Effector memory CD8-positive, alpha-beta T cell (primary cell): ENCODE measurements at places on chromosomes 4 and X.
A peak's percentile ranks its signal among the peaks of the same experiment; 100 is the strongest.

- H3K36me3 ChIP-seq: no peaks in the 10 kb centered on the region
- DNase-seq: no peak
- H3K4me1 ChIP-seq: peaks cover 36% of the 10 kb centered on the region
- H3K4me3 ChIP-seq: no peak overlapping the region
- no peaks in the 10 kb centered on the region for H3K27me3 ChIP-seq
Observed at GRCh38 chrX:13009844-13010243, 34.6 kb downstream of the FAM9C start.

DNA sequence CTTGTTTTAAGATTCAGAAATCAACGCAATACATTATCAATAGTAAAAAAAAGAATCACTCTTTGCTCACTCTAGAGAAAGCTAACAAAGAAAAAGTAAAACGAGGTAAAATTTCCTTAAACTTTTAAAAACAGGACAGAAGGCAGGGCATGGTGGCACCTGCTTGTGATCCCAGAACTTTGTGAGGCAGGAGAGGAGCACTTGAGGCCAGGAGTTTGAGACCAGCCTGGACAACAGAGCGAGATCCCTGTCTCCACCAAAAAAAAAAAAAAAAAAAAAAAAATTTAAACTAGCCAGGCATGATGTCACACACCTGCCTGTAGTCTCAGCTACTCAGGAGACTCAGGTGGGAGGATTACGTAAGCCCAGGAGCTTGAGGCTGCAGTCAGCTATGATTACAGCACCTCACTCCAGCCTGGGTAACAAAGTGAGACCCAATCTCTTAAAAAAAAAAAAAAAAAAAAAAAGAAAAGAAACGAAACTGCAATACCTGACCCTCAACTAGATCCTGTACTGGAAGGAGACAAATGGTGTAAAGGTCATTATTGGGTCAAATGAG lies 3.5 kb downstream of the CCNI start:
- H3K4me3 ChIP-seq: no peak overlapping the region
- DNase-seq: peak; percentile 21
- peaks cover 30% of the 10 kb centered on the region for H3K4me1 ChIP-seq
- peak overlapping the region; percentile 88 for H3K27ac ChIP-seq
- peaks cover 21% of the 10 kb centered on the region for H3K36me3 ChIP-seq

DNA sequence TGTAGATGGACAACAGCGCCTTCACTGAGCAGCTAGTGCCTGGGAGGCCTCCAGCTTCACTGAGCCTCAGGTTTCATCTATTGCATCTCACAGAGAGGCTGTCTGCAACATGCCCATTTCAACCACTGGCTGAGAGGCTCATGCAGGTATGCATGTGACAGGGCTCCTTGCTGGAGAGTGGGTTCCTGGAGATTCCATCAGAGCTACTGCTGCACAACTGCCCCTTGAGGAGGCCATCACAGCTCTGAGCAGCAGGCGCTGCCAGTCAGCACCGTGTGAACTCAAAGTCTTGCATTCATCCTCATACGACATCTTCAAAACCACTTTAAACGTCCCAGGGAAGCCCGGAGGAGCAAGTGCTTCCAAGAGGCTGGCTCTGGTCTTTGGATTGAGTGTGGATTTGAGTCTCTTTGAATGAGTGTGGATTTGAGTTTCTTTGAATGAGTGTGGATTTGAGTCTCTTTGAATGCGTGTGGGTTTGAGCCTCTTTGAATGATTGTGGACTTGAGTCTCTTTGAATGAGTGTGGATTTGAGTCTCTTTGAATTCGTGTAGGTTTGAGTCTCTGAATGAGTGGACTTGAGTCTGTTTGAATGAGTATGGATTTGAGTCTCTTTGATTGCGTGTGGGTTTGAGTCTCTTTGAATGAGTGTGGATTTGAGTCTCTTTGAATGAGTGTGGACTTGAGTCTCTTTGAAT lies 8.7 kb downstream of the P2RY8 start:
- no peak for DNase-seq
- no peak overlapping the region for H3K27ac ChIP-seq
- no peaks in the 10 kb centered on the region for H3K27me3 ChIP-seq
- peaks cover 10% of the 10 kb centered on the region for H3K36me3 ChIP-seq

DNA sequence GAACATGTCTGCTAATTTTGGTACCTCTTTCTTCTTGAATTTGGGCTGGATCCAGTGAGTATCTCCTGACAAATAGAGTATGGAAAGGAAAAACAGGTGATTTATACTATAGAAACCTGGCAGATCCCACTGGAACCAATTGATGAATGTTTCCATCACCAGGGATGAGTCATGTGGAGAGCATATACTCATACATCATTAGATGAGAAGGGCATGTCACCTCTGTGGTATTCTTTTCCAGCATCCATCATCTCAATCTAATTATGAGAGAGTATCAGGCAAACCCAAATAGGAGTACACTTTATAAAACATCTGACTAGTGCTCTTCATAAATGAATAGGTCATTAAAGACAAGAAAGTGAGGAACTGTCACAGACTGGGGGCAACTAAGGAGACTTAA lies 90.7 kb downstream of the CLDN22 start:
- no peaks in the 10 kb centered on the region for H3K27me3 ChIP-seq
- H3K4me1 ChIP-seq: no peaks in the 10 kb centered on the region
- no peaks in the 10 kb centered on the region for H3K36me3 ChIP-seq
- no peak for DNase-seq
